Stimulated activated CD4-positive, alpha-beta T cell treated with anti-CD3 and anti-CD28 coated beads, Interleukin-1b, Interleukin-23, amount 100 ng/mL, for 4 hours (primary cell): ENCODE measurements at places on chromosomes 1 and 21.
A peak's percentile ranks its signal among the peaks of the same experiment; 100 is the strongest.

- no peak for DNase-seq
Observed at GRCh38 chr1:99587008-99587407, 58.9 kb upstream of the PALMD start.

DNA sequence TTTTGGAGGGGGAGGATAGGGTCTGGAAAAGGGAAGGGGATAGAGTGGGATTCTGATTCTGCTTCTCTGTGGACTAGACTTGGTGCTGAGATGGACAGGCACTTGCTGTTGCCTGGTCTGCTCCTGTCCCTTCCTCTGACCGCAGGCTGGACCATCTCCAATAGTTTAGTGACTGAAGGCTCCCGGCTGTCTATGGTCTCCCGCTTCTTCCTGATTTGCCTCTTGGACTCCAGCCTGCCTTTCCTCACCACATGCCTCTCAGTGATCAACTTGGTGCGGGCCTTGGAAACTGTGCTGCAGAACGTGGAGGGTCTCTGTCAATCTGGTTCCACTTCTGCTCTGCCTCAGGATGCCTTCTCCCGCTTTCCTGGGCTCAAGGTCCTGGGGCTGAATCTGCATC, 6.3 kb upstream of the ZSCAN20 start:
- no peak for DNase-seq

DNA sequence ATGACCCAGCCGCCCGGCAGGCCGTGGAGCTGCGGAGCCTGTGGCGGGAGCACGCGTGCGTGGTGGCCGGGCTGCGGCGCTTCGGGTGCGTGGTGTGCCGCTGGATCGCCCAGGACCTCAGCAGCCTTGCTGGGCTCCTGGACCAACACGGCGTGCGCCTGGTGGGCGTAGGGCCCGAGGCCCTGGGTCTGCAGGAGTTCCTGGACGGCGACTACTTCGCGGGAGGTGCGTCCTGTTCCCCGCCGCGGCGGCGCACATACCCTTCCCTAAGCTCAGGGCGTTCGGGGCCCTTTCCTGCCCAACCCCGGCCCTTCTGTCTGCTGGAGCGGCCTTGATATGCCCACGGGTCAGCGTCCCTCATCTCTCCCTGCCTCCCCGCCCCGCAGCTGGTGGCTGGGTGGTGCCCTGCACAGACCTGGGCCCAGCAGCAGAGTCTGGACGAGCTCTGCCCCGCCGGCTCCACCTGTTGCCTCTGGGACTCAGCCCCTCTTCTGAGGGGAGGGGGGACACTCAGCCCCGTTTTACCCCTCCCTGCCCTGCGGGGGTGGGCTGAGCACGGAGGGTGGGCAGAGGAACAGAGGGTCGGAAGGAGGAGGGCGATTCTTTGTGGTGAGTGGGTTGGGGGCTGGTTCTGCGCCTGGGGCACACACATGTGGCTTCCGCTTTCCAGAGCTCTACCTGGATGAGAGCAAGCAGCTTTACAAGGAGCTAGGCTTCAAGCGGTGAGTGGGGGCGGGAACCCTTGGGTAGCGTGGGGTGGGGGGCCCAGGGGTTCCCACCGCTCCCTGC, 688 bp downstream of the PRXL2B start:
- no peak for DNase-seq

- no peak for DNase-seq
Observed at GRCh38 chr1:207565546-207566468, 69.8 kb downstream of the CR1 start.

GRCh38 chr1:171173069-171173468, 12.0 kb upstream of the FMO2 start:
- no peak for DNase-seq

DNA sequence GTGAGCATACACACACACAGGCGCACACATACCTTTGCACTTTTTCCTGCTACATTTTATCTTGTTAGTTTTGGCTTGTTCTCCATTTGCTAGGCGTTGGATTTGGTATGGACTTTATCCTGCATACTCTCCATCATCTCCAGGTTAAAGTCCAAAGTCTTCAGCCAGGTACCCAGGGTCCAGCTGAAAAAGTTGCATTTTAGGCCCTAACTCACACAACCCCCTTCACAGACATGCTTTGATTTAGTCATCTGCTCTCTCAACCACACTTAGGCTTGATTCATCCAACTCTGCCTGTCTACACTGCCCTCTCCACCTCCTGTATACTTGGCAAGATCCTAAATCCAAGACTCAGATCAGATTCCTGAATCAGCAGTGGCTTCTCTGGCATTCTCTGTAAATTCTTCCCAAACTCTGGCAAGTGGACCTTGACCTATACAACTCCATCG, 10.7 kb upstream of the LAMB3 start:
- DNase-seq, result no peak

DNA sequence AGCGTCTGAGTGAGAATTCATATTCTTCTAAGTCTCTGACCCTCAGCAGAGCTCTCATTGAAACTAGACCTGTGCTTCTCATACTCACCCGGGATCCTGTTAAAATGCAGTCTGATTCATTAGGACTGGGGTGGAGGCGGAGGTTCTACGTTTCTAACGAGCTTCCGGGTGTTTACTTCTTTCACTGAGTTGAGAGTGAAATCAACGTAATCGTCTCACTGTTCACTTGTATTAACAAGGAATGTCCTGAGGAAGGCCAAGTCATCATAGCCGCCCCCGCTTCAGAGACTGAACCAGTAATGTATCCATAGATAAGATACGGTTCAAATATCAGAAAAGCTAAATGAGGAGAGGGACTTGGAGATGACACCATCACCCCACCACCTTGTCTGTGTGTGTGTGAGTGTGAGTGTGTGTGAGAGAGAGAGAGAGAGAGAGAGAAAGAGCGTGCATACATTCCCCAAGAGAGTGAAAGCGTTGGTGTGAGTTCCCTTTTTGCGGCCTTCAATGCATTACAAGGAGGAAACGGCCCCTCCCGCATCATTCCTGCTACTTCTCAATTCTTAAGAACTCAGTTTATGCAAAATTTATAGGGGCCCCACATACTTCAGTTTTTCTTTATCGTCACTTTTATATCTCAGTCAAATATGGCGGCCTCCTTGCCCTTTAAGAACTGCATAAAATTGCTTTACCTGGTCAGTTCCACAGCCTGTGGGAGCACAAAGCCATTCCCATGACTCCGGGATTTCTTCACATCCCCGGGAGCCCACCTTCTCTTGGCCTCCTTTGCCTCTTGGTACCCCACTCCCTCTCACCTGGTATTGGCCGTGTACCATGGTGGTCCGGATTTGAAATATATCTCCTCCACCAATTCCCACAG, 19.8 kb downstream of the KMO start:
- DNase-seq, result peak; percentile 29

DNA sequence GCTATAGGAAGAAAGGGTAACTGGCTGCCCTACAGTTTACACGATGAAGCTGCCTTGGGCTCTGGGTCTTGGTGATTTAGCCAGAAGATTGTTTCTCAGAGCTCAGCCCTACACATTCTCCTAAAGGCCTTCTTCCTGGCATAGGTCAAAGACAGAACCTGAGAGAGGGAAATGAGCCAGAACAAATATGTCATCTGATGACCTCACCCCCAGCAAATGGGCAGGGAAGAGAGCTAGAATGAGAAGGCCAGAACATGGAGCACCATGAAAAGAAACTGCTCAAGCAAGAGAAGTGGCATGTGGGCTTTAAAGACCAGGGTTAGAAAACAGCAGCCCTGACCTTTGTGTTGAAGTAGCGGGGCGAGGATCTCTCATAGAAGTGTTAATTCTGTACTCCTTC, 5.5 kb upstream of the ILDR2 start:
- no peak for DNase-seq

DNA sequence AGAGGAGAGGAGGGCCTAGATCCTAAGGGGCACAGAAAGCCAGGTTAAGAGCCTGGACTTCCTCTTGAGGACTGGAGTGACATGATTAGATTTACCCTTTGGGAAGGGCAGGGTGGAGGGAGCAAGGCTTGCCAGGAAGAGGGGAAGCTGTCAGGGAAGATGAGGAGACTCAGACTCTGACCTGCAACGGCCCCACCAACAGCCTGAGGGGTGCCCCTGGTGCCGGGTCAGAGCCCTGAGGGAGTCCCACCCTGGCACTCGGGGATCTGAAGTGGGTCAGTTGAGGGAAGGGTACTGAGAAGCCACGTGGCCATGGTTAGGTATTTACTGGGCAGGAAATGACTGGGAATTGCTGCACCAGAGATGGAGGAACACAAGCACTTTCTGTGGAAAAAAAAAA, 9.8 kb downstream of the ECE1 start:
- DNase-seq, result no peak

GRCh38 chr1:226964611-226965486, 24.8 kb downstream of the COQ8A start:
- DNase-seq, result no peak

DNA sequence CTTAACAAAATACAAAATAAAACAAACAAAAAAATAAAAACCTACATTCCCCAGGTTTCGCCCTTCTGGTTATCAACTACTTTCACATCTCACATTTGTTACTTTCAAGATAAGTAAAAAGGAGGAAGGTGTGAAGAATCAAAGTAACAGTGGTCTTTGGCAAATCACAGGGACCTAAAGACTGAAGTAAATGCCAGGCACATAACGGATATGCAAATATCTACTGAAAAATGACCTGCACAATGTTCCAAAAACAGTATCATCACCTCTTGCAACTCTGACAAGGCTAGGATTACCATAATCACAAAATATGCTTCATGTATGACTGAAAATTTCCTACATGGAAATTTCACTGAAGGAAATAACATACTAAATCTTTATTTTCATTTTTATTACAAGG, 29.3 kb downstream of the COP1 start:
- DNase-seq, result no peak

- DNase-seq, result no peak
Observed at GRCh38 chr1:20399606-20400180, 86.3 kb downstream of the CAMK2N1 start.

DNA sequence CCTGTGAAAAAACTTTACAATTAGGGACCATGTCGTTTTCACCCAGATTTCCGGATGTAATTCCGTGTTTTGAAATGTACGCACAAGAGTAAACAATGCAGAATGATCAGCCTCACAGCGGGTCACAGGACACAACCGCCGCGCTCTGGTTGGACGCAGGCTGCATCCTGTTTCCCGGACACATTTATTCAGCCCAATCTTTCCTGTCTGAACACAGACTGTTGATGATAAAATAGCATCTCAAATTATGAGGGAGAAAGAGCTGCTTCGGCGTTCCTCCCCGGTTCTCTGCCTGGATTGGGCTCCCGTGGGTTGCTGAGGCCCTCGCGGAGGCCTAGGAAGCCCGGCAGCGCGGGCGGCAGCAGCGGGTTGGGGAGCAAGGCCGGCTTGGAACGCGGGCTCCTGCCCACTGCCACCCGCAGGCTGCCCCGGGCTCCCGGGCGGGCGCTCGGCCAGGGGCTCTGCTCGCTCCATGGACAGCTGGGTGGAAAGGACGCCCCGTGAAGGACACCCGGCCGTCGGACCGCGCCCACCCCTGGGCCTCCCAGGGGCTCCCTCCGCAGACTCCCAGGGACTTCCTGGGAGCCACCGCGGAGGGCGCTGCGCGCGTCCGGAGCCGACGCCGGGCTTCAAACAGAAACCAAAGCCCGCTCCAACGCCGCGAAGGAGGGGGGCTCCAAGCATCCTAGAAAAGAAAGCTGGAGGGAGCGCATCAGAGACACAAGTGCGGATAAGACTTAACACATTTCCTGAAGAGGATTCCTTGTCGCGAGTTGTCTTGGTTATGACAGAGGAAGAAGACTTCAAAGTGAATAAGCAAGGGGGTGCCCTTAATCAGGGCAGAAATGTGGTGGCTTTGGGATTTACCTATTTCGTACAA, 122.3 kb downstream of the ESRRG start:
- DNase-seq, result no peak

DNA sequence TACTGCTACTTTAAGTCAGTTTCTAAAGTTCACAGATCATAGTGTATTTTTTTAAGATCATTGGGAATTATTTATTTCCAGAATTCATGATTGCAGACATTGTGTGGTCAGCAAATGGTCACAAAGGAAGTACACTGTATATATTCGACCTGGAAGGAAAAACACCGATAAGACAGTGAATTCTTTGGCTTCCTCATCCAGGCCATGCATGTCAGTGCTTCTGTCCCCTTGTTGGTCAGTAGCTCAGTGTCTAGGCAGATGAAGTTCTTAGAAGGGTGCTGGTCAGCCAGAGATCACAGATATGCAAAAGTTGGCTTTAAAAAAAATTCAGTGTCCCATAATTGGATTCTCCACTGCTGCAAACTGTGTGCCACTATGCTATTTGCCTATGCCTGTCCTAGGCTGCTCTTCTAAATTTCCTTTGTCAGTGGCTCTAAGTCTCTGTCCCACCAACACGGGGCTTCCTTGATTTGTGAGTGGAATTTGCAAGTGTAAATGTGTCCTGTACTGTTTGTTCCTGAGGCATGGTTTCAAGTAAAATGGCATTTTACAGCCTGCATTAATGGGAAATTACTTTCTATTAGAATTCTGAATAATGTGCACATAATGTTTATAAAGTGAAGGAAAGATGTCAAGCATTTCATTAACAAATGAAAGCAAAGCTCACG, 12.0 kb upstream of the VAMP4 start:
- DNase-seq, result no peak

GRCh38 chr1:178702146-178702545, 22.9 kb upstream of the RALGPS2 start:
- DNase-seq, result no peak

DNA sequence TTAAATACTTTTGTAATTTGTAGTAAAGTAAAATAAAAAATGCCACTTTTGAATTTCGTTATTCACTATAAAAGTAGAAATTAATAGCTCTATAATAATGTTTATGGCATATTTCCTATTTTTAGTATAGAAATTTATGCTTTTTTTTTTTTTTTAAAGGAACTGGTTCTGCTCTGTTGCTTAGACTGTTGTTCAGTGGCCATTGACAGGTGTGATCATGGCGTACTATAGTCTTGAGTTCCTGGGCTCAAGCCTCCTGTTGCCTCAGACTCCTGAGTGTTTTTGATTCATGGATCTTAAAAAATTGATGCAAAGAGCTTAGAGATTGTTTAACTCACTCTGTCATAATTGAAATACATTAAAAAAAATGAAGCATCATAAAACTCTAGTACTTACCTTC, 53.6 kb downstream of the RPS6KC1 start:
- DNase-seq, result no peak

GRCh38 chr1:25450891-25451290, 20.2 kb downstream of the MACO1 start:
- no peak for DNase-seq

DNA sequence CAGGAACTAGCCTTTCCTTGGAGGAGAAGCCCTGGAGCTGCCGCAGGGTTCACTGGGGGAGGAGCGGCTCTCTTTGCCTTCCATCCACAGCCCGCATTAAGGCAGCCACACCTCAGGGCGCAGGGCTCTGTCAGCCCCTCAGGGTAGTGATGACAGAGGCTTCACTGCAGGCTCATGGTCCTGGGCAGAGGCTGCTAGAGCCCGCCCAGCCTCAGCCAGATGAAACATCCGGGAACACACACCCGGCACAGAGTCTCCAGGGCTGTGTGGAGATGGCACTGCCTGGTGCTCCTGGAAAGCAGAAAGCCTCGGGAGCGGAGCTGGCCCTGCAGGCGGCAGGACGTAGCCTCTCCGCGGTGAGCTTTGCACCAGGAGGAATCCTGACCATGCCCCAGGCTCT, 29.4 kb upstream of the PEX10 start:
- no peak for DNase-seq

DNA sequence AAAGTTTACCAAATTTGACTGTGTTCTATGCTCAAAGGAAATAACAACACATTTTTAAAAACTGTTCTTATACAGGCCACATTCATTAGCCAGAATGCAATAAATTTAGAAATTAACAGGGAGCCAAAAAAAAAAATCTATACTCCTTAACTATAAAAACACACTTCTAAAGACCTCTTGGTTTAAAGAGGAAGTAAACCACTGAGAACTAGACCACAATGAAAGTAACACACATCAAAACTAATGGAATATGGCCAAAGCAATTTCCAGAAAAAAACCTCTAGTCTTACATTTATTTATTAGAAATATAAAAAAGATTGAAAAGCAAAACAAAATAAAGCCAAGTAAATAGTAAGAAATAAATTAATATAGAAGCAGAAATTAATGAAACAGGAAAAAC, 48.9 kb upstream of the GADD45A start:
- no peak for DNase-seq
